CD4-positive, alpha-beta T cell treated with Interferon gamma for 1 hour (primary cell): ENCODE measurements at places on chromosomes 2 and 18.
A peak's percentile ranks its signal among the peaks of the same experiment; 100 is the strongest.

DNA sequence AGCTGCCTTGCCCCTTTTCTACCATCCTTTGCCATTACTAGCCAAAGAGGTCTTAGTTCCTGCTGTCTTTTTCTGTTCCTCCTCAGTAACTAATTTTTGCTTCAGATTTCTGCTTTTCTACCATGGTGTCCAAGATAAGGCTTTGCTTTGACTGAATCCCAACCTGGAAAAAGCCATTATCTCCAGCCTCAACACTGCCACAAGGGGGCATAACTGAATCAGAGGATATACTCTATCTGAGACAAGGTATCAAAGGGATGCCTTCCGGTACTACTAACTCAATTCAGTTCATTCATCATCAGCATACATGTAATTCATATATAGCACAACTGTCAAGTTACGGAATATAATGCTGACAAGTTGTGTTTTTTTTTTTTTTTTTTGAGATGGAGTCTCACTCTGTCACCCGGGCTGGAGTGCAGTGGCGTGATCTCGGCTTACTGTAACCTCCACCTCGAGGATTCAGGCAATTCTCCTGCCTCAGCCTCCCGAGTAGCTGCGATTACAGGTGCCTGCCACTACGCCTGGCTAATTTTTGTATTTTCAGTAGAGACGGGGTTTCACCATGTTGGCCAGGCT lies 11.4 kb downstream of the OSGEPL1 start:
- peak; percentile 15 for DNase-seq

DNA sequence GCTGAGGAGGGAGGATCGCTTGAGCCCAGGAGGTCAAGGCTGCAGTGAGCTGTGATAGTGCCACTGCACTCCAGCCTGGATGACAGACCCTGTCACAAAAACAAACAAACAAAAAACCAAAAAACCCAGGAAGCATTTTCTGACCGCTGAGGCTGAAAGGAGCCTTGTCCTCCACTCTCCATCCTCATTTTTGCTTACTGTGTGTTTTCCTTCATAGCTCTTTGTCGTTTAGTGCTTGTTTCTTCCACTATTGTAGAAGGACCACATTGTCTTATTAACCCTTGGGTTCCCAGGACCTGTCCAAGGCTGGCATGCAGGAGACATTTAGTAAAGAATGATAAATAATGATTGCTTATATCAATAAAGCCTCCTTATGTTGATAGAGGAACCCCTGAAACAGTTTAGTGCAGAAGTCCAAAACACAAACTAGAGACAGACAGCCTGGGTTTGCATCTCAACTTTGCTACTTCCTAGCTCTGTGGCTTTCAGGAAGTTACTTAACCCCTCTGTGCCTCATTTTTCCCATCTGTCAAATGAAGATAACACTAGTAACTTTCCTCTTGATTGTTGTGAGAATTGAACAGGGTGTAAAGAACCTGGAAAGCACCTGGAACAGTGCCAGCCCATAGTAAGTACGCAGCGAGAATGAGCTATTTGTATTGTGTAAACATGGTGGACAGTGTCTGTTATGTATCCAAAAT lies 126.0 kb downstream of the LPIN1 start:
- DNase-seq, result no peak

DNA sequence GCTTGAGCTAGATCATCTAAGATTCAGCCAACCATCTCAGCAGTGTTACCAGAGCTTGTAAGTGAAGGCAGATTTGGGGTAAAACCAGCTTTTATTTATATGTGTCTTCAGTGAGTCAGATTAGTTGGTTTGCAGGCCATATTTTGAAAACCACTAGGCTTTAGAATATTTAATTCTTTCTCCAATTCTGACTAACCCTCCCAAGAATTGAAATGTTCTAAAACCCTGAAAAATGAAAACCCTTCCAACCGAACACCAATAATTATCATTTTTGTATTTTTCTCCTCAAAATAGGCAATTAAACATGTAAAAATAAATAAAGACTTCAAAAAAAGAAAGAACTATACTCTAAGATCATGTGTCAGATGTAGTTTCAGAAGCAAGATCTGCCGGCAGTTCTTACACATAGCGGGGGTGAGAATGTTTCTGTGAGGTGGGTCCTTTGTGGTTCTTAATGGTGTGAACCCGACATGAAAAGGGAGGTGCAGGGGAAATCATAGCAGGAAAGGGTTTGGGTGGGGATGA lies 14.2 kb downstream of the PLEK start:
- no peak for DNase-seq

- no peak for DNase-seq
These were observed 92.9 kb upstream of the CYP1B1 start for GRCh38 chr2:38168710-38169480.

DNA sequence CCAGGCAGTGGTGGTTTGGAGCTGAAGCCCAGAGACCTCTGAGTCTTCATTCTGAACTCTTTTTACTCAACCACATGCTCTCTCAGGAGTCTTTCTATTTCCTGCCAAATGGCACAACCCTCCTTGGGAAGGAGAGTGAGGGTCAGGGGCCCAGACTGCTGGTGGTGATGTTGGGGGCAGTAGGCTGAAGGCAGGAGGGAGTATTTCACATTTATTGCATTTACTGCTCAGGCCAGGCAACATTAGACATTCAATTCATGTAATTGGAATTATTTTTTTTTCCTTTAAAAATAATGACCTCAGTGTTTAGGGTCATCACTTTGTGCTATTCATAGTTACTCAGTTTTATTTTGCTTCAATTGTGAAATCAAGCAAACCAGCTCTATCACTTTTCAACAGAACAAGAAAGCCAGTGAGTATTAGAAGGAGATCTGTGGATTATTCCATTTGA lies 311.3 kb upstream of the NT5C1B start:
- DNase-seq, result no peak

DNA sequence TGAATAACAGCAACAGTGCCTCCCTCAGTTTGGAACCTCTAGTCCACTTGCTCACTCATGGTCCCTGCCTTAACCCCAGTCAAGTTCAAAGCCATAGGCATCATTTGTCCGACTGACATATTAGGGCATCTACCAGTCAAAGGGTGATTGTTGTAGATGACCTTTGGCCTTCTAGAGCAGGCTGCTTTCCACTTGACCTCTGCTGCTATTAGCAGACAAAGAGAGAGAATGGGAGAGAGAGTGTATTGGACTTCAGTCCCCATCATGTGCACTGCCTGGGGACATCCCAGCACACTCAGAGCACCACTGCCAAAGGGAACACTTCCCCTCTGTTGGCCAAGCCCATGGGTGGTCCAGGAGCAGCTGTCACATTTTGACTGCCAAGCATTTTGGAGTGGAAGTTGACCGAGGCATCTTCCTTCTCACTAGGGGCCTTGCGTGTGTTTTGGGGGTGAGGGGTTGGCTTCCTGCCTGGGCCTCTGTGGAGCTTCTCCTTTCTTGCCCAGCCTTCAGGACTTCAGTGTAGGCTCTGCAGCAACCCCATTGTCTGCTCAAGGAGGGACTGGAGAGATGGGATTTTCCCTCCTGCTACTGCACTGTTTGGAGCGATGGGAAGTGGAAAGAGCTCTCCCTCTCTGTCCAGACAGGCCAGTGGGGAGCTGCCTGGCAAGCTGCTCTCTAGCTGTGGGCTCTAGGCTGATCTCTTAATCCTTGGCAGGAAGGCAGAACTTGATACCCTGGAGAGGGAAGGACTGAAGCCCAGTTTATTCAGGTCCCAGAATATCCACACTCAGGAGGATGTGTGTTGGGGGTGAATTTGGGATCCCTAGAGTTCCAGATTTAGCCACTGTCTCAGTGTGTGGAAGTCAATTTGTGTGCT lies 68.1 kb downstream of the TMEM247 start:
- DNase-seq, result peak; percentile 54

DNA sequence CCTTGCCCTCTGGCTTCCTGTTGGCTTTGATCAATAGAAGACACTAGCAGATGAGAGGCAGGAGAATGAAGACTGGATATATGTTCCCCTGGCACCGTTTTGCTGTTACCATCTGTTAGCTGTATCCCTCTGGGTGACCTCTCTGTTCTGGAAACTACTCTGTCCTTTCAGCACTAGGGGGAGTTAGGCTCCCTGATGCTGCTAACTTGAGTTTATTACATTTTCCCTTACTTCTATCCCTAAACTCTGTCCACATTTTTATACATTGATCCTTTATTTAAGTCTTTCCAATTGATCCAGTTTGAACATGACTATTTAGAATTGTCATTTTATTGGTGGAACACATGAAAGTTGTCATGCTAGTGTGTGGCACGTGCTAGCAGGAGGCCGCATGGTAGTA lies 1014.3 kb upstream of the CDH2 start:
- no peak for DNase-seq

GRCh38 chr2:7043690-7044089 lies 126.5 kb downstream of the RNF144A start:
- DNase-seq, result no peak

- DNase-seq, result peak; percentile 8
These were observed 41.2 kb upstream of the DAPL1 start for GRCh38 chr2:158753641-158754611.
